ENCODE measurements at places on chromosomes 4 and X.

GRCh38 chrX:31269914-31270313, 198.1 kb upstream of the FTHL17 start:
- no peak for DNase-seq

GRCh38 chr4:123919576-123920098, 523.0 kb downstream of the SPRY1 start:
- no peak for DNase-seq

DNA sequence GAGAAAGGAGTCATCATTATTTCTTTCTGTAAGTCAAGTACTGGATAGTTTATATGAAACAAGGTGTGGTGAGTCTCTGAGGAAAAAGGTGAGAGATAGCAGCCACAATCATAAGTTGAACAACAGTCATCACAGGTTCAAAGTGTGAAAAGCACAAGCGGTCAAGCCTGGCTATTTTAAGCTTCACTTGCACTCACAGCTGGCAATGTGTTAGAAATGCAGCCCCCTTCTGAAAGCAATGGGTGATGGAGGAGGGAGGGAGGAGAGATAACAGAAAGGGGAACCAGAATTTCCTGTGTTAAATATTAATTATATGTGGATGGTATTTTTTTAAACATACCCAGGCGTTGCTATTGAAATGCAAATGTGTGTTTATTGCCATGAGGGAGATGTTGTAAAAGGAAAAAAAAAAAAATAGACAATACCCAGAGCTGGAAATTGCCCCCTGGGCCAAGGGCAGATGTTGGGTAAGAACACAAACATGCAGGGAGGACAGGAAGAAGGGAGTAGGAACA, 26.9 kb upstream of the BMP3 start:
- no peak for DNase-seq

DNA sequence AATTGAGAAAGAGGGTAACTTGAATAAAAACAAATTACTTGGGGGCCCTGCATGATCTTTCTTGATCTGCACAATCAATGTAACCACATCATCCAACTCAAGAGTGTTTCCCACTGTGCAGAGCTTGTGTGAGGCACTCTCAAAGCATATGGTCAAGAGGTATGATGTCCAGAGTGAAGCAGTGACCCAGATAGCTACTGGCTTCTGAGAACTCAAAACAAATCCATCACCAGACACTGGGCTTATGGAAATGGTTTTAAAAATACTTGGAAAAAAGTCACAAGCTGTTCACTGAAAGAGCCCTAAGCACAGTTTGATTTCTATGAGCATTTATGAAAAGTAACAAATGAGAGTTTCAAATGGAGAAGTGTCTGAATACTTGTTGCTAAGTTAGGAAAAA, 361.0 kb downstream of the GRXCR1 start:
- DNase-seq = no peak

DNA sequence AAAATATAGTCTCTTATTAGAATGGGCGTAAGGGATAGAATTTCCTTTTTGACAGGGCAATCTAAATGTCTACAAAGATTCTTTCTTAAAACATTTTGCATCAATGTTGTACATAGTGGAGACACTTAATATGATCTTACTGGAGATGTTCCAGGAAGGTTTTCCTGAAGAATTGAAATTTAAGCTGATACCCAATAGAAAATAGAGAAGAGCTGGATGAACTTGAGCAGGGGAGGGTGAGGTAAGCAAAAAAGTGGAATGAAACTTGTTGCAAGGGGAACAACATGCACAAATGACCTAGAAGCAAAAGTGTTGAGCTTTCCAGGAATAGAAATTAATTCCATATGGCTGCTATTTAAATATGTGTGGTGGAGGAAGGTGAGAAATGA, 19.7 kb downstream of the SLAIN2 start:
- no peak for DNase-seq

Data from stimulated activated CD4-positive, alpha-beta T cell treated with anti-CD3 and anti-CD28 coated beads, Interleukin-4, amount 100 ng/mL, for 48 hours (primary cell).